ENCODE measurements at places on chromosomes 4 and X. TPM values are rescaled to one million over a fixed set of nuclear protein-coding genes. Genes with fewer than 3 reads are reported as not detected.

Gene RNF128
- total RNA-seq: 1.3 TPM

Gene EMCN
- total RNA-seq: 44.9 TPM

Gene ETDA
- total RNA-seq: not detected

Gene CT45A5
- total RNA-seq: not detected

Gene UGT8
- 0.29 TPM for total RNA-seq

Gene PLAC1
- total RNA-seq: not detected

Gene CFAP299
- not detected for total RNA-seq

Gene CT45A3
- not detected for total RNA-seq

Gene PITX2
- total RNA-seq: not detected

Gene AMTN
- not detected for total RNA-seq

Gene BMP3
- total RNA-seq: not detected

Gene ZFP42
- not detected for total RNA-seq

Gene SSX3
- not detected for total RNA-seq

Gene SPATA4
- total RNA-seq: not detected

Gene DCK
- 6.3 TPM for total RNA-seq

Gene ADRA2C
- total RNA-seq: 3.0 TPM

Gene ODAPH
- not detected for total RNA-seq

Measured in right cardiac atrium (tissue), 5 donors.